ENCODE measurements at places on chromosomes 2 and 18. TPM values are rescaled to one million over a fixed set of nuclear protein-coding genes. Genes with fewer than 3 reads are reported as not detected.

TANC1 gene
- 78.7 TPM for total RNA-seq

POTEJ gene
- total RNA-seq: 0.07 TPM

- no peak for DNase-seq
Observed at GRCh38 chr2:241563031-241563507, 4.5 kb downstream of the BOK start.

DNA sequence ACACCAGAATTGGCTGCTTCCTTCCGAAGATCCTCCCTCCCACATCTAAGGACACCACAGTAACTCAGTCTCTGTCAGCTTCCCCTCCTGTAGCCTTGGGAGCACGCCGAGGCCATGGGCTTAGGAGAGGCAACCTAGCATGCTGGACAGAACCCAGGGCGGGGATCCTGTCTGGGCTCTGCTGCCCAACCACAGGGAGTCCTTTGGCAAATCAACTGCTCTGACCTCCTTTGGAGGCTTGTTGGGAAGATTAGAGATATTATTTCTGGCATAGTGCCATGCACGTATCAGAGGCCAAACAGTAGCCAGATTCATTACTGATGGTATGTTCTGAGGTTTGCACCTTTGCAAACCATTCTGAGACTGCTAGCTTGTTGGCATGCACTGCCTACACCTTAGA, 262.7 kb upstream of the EPAS1 start:
- DNase-seq: no peak

- peak; percentile 90 for DNase-seq
Observed at GRCh38 chr2:152421521-152422370, 86.8 kb downstream of the FMNL2 start.

DNA sequence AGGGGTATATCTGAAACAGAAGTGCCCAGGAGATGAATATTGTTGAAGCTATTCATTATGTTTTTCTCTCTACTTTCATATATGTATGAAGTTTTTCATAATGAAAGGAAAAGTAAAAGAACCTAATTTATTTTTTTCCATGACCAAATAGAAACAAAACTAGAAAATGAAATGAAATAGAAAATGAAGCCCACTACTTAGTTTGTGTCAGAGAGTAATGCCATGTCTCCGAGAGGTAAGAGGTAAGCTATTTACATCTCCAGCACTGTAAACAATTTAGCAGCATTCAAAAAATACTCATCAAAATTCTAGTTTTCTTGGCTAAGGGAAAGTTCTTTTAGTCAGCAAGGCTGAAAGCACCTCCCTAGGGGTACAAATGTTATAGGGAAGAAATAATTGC, 238.6 kb downstream of the PTH2R start:
- DNase-seq: no peak

DNA sequence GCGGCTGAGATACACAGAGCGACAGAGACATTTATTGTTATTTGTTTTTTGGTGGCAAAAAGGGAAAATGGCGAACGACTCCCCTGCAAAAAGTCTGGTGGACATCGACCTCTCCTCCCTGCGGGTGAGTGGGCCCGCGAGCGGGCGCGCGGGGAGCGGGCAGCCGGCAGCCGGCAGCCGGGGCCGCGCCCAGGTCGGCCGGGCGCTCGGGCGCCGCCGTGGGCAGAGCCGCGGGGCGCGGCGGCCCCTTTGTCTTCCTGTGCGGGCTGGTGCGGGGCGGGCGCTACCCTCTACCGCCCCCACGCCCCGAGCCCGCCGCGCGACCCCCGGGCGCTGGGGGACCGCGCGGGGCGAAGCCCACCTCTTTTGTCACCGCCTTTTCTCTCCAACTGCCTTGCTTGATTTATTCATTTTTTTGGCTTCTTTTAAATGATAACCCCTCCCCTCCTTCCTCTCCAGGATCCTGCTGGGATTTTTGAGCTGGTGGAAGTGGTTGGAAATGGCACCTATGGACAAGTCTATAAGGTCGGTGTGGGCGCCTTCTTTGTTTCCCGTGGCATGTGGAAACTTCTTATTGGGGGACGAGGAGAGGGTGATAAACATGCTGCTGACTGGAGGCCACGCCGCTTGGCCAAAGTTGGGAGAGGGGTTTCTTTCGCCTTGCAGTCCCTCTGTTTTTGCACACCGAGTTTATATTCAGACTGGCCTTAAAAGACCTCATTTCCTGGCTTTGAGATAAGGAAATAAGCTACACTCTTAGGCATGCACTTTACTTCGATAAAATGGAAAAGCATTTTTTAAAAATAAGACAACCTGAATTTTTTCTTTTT, 722 bp downstream of the MAP4K4 start:
- no peak for DNase-seq

DNA sequence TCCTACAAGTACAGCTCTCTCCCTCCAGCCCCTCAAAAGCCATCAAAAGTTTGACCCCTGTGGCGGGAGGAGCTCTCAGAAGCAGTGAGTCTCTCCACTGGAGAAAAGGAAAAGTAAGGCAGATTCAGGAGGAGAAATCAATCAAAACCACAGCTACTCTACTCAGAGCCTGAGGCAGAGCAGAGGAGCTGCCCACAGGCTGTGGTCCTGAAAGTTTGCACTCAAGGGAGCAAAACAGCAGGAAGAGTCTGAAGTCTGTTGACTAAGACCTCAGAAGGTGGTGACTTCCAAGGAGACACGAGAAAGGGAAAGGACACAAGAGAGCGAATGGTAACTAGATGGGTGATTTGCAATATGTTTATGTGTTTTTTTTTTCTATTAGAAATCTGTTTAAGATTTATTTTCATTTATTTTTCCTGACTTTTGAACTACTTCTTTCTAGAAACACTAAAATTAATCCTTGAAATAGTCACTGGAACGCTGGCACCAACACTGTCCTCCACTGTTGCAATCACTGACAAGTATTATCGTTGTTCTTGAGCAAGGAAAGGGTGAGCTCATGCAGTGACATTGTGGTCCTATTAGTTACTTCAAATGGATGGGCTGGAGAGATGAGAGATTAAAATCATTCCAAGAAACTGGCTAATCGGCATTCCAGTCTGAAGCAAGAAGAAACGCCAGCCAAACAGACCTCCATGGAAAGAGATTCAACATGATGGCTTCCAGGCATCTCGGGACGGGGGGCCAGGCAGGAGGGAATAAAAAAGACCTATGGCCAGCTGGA, 35.8 kb downstream of the PID1 start:
- no peak for DNase-seq
